Activated T-helper 1 cell treated with anti-CD3 and anti-CD28 coated beads, Interleukin-2, amount 50 U/mL, for 16 hours (primary cell): ENCODE measurements at places on chromosomes 6 and 20.

GRCh38 chr6:45648262-45648620 lies 270.5 kb upstream of the SUPT3H start:
- no peak for DNase-seq

- DNase-seq = no peak
Measured at GRCh38 chr6:907928-908327, 215.0 kb upstream of the EXOC2 start.

- DNase-seq = no peak
Measured at GRCh38 chr6:166304106-166304505, 4.1 kb downstream of the PRR18 start.

DNA sequence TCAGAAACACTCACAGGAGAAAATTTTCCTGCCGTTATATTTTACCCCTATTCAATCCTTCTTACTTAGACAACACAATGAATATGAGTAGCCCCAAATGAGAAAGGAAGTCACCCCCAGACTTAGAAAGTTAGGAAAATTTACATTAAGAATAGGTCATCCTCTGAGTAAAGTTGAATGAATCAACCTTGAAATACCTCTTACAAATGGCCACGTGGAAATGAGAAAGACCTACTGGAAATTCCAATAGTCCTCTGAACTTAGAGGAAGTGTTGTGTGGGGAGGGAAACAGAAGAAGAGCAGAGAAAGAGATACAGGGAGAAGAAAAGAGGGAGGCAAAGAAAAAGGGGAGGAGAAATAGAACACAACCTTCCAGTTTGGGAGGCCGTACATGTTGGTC lies 43.7 kb downstream of the PHACTR1 start:
- no peak for DNase-seq

- no peak for DNase-seq
Measured at GRCh38 chr6:143963158-143963919, 44.7 kb downstream of the PLAGL1 start.

DNA sequence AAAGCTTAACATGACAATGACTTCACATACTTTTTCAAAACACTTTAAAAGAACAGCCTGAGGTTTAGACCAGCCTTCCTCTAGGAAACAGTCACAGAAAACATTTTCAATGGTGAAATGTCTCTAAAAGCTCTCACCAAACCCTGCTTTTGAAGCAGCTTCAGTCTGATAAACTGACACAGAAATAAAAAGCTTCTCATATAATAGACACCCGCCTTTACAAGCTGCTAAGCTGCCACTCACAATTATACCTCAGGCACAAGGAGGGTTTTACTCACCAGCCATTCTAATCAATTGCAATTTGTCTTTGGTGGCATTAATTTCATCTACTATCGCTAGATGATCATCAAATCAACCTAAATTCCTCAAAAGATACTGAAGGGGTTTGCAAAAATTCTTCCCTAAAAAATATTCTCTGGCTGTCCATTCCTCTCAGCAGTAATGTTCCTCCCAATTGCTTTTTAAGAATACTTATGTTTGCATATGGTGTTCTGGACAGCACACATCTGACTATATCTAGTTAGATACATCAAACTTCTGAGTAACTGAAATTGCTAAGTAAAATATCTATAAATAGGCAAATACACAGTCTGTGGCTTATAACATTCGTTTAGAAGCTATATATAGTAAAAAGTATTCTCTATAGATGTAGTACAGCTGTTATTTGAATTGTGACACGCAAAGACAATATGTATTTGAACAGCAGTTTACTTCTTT lies 29.4 kb downstream of the KIF13A start:
- no peak for DNase-seq

DNA sequence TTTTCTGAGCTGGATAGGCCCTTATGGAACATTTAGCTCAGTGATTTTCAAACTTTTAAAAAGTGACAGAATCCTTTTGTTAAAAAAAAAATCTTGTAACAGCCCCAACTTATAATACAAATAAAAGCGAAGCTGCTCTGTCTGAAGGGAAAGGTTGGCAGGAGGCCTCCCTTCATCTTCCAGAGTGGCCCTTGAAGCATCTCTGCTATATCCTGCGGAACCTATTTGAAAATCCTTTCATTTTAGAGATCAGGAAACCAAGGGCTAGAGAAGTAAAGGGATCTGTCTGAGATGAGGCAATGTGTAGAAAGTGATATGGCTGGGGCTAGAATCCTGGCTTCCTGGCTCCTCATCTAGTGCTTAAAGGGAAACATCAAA lies 107.8 kb downstream of the UBE3D start:
- DNase-seq = no peak
